ENCODE measurements at places on chromosomes 11 and 22.

GRCh38 chr22:46049726-46050450 is 72.9 kb upstream of the WNT7B start:
- DNase-seq = no peak

DNA sequence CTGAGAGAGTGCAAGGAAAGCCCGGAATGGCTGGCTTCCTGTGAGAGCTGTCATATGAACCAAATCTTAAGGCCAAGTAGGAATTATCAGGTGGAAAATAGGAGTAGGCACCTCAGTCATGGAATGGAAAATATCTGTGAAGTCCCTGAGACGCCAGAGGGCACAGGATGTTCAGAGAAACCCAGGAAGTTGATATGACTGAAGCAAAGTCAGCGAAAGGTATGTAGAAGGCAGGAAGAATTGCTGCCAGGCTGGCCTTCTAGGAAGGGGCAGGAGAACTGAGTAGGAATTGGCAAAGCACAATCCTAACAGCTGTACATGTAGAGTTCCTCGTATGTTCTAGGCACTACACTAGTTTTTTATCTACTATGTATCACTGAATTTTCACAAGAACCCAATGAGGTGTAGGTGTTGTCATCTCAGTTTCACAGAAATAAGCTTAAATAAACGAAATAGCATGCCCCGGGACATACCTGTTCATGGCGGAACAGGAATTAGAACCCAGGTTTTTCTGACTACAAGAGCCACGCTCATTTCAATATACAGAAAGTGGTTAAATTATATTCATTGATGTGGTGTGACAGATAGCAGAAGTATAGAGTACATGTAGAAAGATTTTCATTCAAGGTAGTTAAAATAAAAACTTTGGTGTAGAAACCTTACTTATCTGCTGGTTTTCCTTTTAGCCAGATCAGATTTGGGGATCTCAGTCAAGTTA is 17.0 kb downstream of the HMGXB4 start:
- DNase-seq = no peak

GRCh38 chr11:108754901-108755625 is 90.2 kb downstream of the DDX10 start:
- DNase-seq = no peak

- no peak for DNase-seq
Measured at GRCh38 chr11:261624-262023, 16.6 kb upstream of the NLRP6 start.

DNA sequence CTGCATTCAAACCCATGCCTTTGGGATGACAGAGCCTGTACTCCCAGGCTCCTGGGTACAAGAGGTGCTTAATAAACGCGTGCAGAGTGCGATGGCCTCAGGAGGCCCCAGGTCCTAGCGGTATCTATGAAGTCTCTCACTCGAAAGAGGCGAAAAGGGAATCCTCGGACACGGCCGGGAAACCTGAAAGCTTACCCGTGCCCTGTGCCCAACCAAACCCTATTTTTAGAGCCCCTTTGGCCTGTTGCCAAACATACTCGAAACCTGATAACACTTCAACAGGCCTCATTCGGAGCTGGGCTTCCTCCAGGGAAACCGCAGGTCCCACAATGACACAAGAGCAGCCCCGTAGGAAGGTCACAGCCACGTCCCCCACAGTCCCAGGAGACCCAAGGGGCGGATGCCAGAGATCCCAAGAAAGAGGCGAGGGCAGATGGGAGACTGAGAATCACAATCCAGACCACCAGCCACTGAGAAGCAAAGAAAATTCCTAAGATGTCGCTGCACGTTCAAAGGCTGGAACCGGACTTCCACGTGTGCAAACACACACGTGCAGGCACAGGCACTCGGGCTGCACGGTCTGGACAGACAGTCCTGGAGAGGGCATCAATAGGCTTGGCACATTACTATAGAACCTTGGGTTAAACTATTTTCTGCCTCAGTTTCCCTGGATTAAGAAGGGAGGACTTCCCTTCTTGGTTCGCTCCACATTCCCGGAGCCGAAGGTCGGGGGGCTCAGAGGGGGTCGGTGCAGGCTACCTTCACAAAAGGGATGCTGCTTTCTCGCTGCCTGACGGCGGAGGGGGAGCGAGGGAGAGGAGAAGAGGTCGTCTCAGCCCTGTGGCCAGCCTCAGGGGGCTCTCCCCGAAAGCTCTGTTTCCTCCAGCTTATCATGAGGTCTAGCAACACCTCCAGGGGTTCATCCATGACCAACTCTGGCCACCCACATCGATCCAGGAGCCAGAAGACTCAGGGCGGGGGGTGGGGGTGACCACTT is 8.2 kb downstream of the PDGFB start:
- DNase-seq = no peak

DNA sequence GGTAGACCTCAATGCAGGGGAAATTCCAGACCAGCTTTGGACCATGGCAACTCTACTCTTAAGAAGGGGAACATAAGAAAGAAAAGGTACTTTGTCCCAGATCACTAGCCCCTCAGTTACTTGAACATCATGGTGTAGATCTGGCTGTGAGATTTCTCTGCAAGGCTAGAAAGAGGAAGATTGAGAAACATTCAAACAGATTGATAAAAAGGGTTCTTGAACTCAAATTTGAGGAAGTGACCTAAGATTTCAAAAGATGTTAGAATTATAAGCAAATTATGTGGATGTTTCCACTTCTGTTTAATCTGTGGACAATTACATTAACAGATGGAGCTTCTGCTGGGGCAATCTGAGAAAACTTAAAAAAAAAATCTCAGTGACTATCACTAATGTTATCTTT is 21.8 kb upstream of the UPB1 start:
- no peak for DNase-seq

GRCh38 chr11:36265793-36266628 is 23.2 kb downstream of the COMMD9 start:
- DNase-seq = peak; percentile 66

DNA sequence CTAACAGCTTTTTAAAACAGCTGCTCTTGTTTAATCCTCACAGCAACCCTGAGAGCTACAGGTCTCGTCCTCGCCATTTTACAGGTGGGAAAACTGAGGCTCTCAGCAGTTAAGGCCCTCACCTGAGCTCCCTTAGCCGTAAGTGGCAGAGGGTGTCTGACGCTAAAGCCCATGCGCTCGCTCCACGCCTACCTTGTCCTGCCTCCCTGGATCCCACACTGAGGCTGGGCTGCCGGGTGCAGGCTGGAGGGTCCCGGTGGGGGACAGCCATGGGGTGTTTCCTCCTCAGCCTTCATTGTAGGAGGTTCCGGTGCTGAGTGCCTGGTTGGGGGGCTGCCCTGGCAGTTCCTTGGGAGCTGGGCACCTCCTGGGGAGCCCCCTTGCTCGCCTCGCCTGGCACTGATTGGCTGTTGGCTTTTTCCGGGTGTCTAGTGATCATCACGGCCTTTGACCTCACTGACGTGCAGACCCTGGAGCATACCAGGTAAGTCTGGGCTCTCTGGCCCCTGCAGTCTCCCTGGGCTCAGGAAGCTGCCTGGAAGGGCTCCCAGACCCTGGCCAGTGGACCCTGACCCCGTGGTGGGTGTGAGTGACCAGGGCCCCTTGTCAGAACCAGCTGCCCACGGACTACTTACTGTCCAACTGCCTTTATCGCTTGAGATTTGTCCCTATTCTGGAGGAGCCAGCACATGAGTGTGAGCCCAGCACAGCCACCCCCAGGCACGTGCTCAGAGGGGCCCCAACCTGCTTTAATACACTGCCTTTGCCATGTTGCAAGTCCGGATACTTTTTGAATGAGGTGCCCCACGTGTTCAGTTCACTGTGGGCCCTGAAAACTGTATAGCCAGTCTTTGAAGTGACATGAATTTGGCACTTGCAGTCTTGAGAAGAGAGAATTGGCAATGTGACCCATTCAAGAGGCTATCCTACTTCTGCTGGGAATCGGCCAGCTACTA is 12.6 kb downstream of the RAB36 start:
- no peak for DNase-seq

GRCh38 chr11:93520726-93521509 is 22.3 kb downstream of the SMCO4 start:
- DNase-seq = no peak

DNA sequence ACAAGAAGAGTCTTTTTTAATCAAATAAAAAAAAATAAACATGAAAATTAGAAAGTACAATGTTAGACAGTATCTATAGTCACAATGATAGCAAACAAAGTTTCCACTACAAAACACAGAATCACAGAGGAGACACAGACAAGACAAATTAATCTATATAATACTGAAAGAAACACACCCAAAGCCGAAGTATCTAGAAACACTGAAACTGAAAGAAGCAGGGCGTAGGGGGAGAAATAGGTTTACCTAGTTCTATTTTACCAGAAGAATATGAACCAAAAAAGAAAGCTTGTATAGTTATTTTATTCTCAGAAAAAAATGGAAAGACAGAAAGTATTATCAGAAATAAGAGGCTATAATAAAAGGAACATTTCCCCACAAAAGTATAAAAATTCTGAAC is 27.1 kb upstream of the NUP50 start:
- no peak for DNase-seq

- DNase-seq = no peak
Measured at GRCh38 chr11:93330446-93330984, at the start of gene DEUP1. DEUP1 (plus strand) TSS chr11:93330742; CDS start chr11:93332260, 1,518 bp downstream.

DNA sequence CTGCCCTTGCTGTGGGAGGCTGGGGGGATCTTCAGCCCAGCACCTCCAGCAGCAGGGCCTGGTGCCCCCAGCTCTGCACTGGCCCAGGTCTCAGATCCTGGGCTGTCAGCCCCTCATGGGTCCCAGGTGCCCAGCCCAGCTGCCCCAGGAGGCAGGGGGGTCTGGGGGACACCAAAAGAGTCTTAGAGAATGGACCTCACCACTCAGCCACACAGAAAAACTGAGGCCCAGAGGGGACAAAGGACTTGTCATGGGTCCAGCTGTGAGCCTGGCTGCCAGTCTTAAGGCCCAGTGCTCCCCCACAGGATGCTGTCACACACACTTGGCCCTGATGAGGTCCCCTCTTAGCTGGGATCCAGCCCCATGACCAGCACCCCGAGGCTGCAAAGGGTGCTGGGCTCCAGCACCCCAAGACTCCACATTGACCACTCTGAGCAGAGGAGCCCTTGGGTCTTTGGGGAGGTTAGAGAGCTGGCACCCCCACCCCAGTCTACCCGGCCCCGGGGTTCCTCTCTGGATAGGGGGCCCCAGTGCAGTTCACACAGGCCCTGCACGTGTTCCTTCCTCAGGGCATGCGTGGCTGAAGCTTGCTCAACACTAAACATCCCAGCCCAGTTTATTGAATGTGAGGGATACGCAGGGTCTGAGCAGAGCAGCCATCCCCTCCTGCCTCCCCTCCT is 54.4 kb downstream of the IGLL5 start:
- no peak for DNase-seq

- DNase-seq = no peak
Measured at GRCh38 chr11:113405724-113406478, 18.3 kb downstream of the ANKK1 start.

- peak; percentile 50 for DNase-seq
Measured at GRCh38 chr22:46352691-46353386, 17.3 kb downstream of the TRMU start.

DNA sequence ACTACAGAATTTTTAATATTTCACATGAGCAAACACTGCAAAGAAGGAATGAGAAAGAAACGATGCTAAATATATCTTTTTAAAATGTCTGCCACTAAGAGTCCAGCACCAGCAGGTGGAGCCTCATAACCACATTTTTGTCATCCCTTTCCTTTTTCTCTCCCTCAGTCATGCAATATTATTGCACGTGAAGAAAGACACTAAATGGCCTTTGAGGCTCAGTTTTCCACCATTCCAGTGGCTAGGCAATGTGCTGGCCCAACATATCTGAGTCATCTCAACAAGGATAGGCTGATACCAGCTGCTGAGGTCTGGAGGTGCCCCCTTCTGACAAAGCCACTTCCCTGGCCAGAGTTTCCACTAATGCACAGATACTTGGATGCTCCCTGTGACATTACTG is 1.8 kb downstream of the ALKBH8 start:
- DNase-seq = peak; percentile 41

GRCh38 chr22:19932367-19933206 is 9.0 kb upstream of the COMT start:
- no peak for DNase-seq

GRCh38 chr11:2462986-2463765 is 18.4 kb downstream of the KCNQ1 start:
- DNase-seq = no peak
